PC-9 (cell line): ENCODE measurements at places on chromosomes 1 and 21. TPM values are rescaled to one million over a fixed set of nuclear protein-coding genes. Genes with fewer than 3 reads are reported as not detected.

The SPRR1B gene
- total RNA-seq: not detected in 2 replicates

The WNT9A gene
- 42.2 and 42.4 TPM in 2 replicates for total RNA-seq

The OR2T35 gene
- total RNA-seq: not detected in 2 replicates

The CCDC30 gene
- total RNA-seq: 6.9 and 10.2 TPM in 2 replicates

The TAS1R1 gene
- total RNA-seq: not detected in 2 replicates

DNA sequence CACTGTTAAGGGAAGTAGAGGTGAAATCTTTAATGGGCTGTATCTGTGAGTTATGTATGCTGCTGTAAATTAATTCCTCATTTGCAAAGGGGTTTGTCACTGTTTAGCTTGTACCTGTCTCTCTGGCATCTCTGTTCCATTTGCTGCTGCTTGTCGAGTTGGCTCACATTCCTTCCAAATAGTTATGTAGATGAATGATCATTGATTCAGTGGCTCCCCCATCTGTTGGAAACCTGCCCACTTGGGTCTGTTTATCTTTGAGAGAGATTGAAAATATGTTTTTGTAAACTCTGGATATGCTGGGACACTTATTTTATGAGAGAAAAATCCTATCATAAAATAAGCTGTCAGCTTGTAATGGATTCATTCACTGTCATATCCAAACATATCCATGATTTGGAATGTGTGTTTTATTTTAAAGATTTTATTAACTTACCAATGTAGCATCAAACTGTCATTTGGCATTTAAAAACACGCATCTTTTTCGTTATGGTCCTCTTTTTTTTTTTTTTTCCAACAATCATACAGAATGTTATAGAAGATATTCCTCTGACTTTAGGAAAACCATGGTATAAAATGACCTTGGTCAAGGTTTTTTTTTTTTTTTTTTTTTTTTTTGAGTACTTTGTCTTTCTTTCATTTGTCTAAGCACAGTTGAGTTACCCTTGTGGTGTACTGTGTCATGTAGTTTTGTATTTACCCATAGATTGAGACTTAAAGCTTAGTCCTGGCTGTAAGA is 3.5 kb downstream of the RYR2 start:
- DNase-seq: no peak

DNA sequence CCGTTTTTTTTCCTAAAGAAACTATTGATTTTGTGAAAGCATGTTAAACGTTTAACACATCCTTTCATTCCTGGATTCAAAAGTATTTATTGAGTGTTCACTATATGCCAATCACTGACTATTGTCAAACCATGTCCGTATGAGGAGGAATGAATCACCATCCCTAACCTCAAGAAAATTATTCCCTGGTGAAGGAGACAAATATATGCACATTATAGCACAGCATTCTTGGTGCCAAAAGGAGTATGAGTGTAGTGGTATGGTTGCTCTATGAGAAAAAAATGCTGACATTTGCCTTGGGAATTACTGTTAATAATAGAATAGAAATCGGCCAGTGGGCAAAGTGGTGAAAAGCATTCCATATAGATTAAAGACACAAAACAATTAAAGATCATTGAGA is 1390.1 kb downstream of the MRPL39 start:
- no peak for DNase-seq

GRCh38 chr1:233278631-233279030 is 16.9 kb downstream of the PCNX2 start:
- DNase-seq: no peak

DNA sequence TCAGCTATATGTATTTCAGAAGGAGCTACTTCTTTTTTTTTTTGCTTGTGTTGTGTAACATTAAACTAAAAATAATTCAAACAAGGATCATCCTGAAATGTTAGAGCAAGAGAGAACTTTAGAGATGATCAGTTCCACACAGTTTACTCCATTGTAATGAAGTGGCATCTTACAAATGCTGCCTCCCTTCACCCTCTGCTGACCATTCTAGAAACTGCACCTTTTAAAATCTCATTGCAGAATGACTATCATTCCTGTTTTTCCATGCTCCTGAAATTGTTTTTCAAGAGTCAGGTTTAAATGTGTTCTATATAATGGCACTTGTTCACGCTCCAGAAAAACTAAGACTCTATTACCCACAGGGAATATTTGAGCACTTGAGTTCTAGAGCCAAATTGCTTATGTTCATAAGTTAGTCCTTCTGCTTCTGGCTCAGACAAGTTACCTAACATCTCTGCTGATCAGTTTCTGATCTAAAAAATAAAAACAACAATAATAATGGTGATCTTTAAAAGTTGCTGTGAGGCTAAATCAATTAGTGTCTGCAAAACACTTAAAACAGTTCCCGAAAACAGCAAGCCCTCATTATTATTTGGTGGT is 21.5 kb upstream of the SLC44A5 start:
- no peak for DNase-seq

DNA sequence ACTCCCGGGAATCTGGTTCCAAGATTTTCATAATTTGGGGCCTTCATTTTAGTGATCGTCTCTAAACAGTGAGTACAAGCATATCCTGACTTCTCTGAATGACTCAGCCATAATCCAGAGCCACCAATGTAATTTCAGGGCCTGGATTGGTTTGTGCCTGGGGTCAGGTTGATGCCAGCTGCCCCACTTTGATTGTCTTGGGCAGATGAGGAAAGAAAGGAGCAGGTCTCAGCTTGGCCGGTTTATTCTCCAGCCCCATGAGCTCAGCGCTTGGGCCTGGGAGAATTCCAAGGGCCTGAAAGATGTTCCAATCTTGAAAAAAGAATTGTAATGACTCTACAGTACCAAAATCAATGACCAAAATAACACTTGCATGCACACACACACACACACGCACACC is 71.2 kb upstream of the ECE1 start:
- no peak for DNase-seq

DNA sequence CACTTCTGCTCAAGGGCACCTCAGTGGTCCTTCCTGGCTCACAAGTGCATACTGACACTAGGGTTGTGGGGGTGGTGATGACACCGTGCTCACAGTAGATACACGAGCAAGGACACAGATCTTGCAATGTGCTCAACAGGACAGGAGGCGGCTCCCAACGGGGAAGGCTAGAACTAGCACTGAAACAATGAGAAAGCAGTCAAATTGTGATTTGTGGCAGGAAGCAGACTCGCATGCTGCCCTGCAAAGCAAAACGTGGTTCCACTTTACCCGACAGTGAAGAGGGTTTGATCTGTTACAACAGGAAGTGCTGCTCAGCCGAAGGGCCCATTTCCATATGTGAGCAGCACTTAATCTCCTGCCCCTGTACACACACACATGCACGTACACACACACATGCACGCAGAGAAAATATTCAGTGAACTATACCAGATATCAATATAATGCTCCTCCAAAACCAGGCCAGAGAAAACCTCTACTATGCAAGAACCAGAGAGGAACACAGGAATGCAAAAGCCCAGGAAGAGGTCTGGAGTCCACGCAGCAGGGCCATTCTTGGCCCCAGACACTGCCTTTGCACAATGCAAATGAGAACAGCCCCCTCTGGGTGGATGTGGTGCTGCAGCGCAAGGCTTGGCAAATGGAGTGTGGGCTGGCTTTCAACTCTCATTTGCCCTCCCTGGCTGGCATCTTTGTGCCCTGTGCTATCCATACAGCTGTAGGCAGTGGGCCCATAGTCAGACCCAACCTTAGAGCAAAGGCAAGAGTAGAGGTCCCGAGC is 47.1 kb downstream of the KANK4 start:
- DNase-seq: no peak

DNA sequence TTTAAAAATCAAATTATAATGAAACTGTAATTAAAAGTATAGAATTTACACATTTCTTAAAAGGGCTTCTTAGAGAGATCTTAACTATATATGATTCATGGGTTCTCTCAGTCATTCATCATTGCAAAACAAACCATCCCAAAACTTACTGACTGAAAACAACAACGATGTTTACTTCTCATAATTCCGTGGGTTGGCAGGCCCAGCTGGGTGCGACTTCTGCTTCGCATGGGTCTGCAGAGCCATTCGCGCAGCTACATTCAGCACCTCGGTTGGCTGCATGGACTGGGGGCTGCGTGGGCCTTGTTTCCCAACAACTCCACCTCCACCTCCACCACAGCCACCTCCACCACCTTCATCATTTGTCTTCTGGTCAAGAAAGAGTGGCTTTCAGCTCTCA is 4.0 kb downstream of the SLAMF8 start:
- DNase-seq: no peak

GRCh38 chr21:37821786-37822450 is 94.3 kb downstream of the KCNJ6 start:
- DNase-seq: no peak

- peak; percentile 59 for DNase-seq
Measured at GRCh38 chr1:153774780-153775457, at the start of gene SLC27A3. Gene SLC27A3 (plus strand): TSS chr1:153775407. CDS start chr1:153775498, 91 bp downstream.

DNA sequence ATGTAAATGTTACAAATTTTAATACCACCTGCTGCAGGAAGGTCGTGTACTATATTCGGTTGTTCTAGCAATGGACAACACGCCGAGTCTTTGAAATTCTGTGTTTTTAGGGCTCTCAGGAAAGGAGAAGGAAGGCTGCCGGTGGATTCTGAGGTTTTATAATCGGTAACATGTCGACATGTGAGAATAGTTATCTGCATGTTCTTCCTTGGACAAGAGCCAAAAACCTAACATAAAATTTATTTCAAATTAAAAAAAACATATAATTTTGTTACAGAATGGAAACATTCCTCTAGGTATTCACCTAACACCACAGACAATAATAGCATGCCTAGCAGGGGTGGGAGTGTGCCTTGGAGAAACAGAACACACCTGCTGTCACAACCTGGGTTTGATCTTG is 4.8 kb downstream of the PSMG1 start:
- DNase-seq: no peak
